ENCODE measurements at places on chromosomes 11 and 22. TPM values are rescaled to one million over a fixed set of nuclear protein-coding genes. Genes with fewer than 3 reads are reported as not detected.

Gene APOL1
- 7.9 TPM for total RNA-seq

Gene OTUB1
- 44.0 TPM for total RNA-seq

Gene UBE2L6
- total RNA-seq, result 12.9 TPM

GRCh38 chr11:94641167-94641761 lies 74.1 kb downstream of the PIWIL4 start:
- DNase-seq, result peak; percentile 30

DNA sequence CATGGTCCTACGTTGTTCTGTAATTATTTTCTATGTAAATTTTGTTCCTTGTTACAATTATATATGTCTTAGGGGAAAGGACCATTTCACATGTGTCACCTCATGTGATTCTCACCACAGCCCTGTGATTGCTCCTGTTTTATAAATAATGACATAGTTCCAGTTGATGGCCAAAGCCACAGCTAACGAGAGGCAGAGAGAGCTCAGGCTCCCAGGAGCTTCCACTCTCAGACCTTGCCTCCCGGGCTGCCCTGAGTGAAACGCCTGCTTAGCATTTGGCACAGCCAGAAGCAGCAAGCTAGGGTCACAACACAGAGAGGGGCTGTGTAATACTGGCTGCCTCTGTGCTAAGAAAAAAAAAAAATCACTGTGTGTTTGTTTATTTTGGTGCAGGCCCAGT lies 5.9 kb downstream of the TMEM121B start:
- DNase-seq, result no peak

DNA sequence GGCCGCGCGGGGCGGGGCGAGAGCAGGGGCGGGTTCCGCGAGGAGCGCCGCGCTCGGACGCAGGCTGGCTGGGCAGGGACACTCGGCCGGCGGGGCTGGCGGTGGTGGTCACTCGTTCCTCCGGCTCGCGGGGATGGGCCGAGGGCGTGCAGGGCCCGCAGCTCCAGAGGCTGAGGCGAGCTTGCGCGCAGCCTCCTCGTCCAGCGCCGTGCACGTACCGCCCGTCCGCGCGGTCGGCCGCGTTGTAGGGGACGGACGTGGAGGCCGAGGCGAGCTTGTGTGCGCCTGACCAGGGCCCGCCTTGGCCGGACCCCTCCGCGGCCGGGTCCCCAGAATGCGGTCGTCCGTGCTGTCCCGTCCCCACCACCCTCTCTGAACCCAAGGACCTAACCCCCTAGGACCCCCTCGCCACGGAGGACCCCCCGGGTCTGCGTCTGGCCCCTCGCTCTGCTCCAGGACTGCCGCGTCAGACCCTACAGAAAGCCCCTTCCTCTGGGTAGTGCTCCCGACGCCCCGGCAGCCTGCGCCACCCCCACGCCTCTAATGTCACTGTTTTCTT lies 569 bp upstream of the YPEL1 start:
- DNase-seq, result no peak

DNA sequence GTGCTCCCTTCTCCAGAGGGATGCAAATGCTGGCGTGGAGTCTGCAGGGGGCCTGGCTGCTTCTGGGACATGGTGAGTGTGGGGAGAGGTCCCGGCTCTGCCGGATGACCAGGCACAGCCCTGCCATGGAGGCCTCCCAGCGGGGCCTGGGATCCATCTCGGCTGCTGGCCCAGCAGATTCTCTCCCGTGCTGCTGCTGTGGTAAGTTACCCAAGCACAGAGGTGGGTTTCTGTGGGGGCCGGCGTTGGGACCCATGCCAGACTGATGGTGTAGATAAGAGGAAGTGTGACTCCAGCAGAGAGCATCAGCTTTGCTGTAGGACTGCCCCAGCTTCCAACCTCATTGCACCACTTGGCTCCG lies 147.5 kb upstream of the B3GAT1 start:
- no peak for DNase-seq

DNA sequence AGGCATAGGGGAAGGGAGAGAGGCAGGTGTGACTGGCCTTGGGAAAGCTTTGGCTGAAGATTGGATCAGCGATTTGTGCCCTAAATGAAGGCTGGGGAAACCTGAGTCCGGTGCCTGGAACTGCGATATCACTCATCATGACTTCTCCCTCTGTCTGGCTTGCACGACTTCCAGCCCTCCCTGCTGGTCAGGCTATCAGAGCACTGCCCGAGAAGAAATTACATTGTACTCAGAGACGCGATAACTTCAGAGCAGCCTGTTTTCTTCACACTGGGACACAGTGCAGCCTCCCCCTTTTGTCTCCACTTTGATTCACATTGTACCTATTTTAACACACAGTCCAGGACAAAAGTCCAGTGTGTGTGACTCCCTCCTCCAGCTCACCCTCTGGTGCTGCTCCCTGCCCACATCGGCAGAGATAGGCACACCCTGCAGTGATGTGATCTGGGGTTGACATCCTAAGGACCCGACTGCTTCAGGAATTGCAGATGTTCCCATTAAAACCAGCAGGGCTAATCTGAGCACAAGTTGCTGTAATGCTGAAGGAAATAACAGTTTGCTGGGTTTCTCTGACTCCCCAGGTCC lies 62.1 kb upstream of the CADM1 start:
- no peak for DNase-seq
